ENCODE measurements at places on chromosomes 3 and 15.

- DNase-seq, result no peak
These were observed 46.6 kb upstream of the FHIT start for GRCh38 chr3:61297821-61298220.

DNA sequence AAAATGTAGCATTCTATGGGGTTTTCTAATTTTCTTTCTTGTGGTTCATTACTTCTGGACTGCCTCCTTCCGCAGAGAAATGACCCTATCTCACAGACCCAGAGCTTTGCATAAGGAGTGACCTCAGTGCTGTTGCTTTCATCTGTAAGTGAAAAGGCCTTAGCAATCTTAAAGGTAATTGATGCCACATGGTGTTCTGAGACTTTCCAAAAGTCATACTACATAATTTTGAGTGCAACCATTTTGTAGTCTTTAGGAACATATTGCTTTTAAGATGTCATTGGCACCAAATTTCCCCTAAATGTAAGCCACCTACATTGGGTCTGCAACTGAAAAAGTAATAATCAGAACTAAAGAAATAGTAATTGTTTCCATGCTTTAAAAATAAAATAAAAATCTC, 9.2 kb upstream of the HHLA2 start:
- DNase-seq, result no peak

GRCh38 chr3:134449951-134450350, 35.8 kb downstream of the ANAPC13 start:
- no peak for DNase-seq

- no peak for DNase-seq
These were observed 15.0 kb downstream of the MBNL1 start for GRCh38 chr3:152283492-152284381.

DNA sequence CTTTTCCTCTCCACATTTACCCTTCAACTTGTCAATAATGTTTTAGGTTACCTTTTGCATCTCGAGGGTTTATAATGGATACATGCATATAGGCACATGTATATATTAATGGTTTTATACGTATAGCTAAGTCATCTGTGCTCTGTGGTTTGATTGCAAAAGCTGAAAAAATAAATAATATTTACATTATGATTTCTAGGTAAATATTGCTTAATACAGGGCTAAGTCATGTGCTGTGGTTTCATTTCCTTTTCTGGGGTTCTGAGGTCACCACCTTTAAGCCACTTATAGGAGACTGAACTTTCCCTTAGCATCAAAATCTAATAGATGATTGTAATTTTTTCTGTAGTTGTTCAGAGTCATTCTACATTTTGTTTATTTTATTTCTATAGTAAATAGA, 33.1 kb downstream of the LPP start:
- DNase-seq, result no peak

- no peak for DNase-seq
These were observed 196.7 kb downstream of the ISL2 start for GRCh38 chr15:76533060-76533820.

DNA sequence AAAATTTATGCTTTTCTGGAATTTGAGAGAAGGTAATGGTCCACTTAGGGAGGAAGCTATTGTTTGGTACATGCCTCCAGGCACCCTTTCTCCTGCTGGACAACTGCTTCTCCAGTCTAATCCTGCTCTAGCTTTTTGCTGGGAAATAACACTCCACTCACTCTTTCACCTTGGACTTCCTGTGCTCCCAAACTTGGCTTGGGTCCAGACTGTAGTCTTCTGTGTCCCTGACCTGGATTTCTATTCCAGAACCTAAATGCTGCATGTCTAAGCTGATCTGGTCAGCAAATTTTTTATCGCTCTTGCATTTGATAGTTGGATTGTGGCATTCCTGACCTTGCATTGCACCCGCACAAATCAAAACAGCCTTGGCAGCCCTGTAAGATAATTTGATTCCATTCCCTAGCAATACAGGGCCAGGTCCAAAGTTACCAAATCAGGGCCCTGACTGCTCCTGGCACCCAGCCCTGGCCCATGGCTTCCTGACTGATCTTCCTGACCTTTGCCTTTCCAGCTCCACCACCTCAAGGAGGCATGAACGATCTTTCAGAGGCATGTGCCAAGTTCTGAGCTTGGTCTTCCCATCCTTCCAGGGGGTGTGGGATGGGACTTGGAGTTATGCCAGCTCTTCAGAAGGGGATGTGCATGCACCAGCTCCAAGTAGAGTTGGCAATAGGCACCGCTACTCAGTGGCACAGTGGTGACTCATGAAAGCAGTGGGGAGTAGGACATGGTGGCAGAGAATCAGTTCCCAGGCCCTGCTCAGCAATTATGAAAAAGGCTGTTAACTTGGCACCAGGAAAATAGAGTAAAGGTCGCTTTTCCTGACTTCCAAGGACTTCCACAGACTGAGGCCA, 43.9 kb upstream of the GOLGA8J start:
- no peak for DNase-seq

DNA sequence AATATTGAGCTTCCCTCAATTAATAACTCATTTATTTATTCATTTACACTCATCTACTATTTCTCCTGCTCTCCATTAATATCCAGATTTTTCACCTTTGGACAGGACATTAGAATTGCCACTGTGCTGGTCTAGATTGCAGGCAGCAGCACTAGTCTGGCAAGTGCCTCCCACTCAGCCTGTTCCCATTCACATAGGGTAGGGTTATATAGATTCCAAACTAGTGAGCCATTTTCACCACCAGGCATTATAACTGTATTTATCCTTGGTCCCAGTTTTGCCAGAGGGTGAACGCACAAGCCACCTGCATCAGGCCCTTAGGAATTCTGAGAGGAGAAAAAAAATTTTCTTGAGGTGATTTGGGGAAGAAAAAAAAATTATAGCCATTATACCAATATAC, 44.5 kb downstream of the ANAPC13 start:
- DNase-seq, result no peak

GRCh38 chr3:175585898-175586297, 726.8 kb downstream of the NAALADL2 start:
- DNase-seq, result no peak

DNA sequence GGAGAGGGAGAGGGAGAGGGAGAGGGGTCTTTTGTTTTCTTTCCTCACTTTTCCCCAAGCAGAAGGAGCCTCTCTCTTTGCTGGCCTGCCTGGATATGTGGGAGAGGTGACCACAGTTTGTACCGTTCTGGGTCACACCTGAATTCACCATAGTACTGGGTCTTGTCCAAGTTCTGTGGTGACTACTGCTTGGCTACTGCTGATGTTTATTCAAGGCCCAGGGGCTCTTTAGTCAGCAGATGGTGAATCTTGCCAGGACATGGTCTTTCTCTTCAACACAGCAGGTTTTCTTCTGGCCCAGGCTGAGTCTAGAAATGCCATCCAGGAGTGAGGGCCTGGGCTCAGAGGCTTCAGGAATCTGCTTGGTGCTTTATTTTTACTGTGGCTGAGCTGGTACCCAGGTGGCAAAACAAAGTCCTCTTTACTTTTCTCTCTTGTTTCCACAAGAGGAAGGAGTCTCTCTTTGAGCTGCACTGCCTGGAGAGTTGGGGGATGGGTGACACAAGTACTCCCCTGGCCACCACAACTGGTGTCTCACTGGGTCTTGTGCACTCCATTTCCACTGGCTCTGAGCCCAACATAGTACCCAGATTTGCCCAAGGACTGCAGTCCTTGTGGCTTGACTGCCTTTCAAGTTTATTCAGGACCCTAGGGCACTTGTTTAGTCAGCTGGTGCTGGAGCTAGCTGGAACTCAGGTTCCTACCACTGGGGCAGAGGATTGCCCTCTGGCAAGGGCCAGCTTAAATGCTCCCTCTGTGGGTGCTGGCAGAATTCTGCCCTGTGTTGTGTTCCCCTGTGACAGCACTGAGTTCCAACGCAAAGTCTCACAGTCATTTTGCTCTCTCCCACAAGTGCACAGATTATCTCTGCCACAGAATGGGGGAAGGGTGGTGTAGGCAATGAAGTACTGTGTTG, 16.8 kb upstream of the CCNDBP1 start:
- no peak for DNase-seq

DNA sequence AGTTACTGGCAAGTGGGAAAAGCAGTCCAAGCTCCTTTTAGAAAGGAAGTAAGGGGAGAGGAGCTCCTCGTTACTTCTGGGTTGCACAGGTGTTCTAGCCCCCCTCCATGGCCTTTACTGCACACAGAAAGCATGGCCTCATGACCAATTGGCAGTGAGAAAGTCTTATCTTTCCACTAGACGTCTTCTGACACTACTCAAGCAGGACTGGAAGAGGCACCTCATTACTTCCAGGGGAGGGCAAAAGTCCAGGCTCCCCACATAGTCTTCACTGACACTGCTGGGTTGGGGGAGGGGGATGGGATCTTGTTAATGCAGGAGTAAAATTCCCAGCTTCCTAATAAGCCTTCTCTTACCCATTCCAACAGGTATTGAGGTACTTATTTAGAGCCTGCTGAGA, 27.6 kb upstream of the TM2D3 start:
- no peak for DNase-seq

- DNase-seq, result no peak
These were observed 396.0 kb downstream of the FHIT start for GRCh38 chr3:60855250-60855649.

DNA sequence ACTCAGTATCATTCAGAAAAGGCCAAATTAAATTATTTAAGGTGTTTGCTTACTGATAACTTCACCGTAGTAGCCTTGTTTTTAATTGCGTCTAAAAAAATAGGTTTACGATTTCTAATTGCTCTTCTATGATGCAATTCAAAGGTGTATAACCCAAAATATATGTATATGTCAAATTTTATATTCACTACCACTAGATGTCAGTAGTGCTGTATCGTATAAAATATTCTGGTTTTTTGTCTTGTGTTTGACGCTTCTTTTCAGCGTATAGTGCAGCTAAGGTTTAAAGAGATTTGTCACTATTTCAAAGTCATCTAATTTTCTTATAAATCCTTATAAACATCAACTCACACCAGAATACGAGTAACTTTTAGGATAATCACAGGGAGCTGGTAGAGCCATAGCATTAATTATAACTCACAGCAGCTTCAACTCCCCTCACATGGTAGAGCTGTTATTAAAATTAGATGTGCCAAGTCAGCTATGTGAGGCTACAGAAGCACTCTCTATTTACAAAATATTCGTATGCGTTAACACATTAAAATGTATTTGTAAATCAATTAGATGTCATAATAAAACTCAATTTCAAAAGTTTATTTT, 3.5 kb downstream of the PFN2 start:
- no peak for DNase-seq

DNA sequence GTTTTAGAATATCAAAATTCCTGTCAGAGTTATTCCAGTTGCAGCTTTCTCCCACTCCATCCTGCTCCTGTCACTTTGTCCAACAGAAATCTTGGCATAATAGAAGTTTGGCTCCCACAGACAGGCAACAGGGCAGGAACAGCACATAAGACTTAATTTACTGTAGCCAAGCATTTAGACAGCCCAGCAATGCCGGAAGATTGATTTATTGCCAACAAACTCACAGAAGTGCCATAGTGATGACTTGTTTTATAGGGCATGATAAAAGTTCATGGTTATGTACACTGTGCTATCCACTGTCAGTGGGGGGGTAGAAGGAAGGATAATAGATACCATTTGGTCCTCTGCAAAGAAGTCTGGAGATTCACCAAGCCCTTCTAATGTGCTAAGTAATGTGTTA, 98.3 kb upstream of the CBLB start:
- DNase-seq, result no peak

DNA sequence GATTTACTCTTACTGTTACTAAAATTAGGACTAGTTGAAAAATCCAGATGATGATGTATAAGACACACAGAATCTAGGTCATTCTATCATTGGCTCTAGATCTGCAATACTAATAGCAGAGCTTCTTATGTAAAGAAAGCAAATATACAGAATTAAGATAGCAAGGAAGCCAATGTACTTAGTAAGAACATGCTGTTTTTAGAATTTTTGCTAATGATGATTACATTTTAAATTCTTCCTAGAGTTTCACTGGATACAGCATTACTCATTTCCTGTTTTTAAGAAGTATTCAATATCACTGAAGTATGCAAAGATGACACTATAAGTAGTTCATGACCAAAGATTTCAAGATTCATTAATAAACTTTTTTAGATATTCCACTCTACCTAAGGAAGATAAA, 60.7 kb downstream of the CFAP20DC start:
- no peak for DNase-seq

DNA sequence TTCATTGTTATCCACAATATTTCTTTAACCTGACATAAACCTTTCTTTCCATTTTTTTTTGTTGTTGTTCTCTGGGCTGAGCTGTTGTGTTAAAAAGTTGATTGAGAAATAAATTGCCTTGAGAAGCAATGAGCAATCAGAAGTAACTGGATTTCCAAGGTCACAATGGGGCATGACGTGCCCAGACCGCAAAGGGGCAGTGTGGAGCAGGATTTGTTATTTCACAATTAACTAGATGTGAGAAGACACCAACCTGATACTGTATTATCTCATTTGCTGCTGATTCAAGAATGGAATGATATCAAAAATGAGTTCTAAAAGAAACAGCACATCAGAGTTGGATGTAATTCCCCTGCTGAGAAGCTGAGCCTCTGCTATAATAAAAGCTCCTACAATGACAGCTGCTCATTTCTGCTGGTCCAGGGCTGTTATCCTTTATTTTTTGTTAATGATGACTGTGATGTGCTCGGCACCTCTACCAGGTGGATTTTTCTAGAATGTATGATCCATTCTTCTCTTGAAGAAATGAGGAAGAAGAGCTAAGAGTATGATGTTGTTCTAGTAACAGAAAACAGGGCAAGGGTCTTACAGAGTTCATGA, 28.1 kb downstream of the CPNE4 start:
- no peak for DNase-seq

DNA sequence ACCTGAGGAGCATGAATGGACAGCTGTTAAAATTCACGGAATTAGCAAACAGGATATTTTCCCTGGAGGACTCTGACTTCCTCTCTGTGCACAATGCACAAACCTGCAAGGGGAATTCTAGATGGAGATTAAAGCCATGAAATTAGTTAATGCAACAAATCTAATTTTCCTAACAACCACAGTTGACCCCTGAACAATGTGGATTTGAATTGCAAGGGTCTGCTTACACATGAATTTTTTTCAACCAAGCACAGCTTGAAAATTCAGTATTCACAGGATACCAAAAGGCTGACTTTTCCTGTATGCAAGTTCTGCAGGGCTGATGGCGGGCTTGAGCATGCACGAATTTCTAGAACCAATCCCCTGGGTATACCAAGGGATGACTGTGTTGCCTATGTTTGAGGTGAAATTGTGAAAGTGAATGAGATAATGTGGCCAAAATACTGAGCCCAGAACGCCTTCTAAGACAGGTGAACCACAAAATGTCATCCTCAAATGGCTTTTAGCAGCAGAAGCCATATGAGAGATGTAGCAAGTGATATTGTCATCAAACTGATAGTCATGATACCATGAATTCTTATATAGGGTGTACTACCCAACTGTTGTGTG, 52.5 kb downstream of the COL8A1 start:
- no peak for DNase-seq

DNA sequence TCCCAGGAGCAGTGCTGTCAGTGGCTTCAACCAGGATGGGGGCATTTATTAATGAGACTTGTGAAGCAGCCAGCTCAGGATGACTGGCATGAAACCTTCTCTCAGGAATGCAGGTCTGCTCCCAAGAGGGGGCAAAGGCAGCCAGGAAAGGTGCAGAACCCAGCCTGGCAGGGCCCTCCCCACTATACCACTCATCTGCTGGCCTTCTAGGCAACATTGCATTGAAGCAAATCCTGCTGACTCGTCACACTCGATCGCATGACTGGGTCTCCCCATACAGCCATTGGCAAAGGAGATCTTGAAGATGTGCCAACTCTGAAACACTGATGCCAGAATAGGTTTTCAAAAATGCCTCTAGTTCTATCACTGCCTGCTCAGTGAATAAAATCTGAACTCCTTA, 65.7 kb upstream of the CMTM7 start:
- DNase-seq, result no peak
